Activated T-helper 1 cell treated with anti-CD3 and anti-CD28 coated beads, Interleukin-2, amount 50 U/mL, for 16 hours (primary cell): ENCODE measurements at places on chromosomes 1 and 21.

DNA sequence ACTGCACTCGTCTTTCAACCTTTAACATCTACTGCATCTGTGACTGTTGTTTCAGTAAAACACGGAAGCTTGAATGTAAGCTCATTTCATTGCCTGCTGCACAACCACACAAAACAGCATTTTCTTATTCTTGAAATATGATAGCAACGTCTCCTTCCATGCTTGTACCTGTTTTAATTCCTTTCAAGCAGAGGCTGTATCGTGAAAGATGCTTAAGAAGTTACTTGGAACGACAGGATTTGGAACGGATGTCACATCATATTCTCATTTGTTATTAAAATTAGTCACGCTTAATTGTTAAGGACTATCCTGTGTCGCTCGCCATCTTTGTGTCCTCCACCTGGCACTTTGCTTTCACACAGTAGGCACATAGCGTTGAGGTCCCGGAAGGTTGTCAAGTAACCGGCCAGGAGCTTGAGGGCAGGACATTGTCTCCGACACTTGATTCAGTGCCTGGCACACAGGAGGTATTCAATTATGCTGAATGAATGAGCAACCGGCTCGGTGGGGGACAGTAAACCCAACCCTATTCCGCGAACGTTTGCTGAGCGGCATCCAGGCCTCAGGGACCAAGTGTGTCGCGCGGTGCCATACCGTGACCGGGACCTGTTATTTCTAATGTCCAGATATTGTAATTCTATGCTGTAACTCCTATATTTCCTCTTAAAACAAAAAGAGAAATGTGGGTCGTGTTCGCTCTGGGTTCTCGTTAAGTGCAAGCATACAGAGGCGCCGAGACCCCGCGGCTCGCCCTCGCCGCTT is 499 bp upstream of the SH3GLB1 start:
- DNase-seq: peak; percentile 30

- no peak for DNase-seq
These were observed 56.9 kb downstream of the MAN1C1 start for GRCh38 chr1:25673456-25673855.

DNA sequence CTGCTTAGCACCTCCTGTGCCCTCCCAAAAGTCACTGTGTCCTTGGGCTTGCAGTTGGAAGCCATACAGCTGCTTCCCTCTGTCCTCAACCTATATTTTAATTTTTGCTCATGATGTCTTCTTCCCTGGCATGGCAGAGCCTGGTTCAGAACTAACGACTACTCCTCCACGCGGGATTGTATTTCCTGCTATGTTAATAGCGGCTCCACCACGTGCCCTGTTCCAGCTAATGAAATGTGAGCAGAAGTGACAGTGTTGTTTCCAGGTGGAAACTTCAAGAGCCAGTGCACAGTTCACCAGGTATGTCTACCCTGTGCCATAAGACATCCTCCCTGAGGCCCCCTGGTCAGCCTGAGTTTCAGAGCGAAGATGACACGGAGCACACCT is 52.1 kb downstream of the DHRS3 start:
- no peak for DNase-seq

DNA sequence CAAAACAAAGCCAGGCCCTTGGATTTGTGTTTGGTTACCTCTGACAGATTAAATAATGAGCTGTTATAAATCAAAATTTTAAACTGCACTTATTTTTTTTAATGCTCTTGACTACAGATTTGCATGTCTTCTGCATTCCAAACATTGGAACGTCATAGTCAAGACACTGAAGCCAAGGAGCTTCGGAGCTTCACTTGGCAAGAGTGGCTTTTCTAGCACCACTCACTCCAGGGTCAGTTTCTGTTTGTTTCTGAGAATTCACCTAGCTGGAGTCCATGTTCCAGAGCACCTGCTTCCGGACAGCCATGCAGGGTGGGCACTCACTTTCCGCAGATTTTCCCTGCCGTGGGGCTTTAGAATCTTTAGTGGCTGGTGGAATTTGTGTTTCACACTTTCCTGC is 202.9 kb downstream of the ZP4 start:
- no peak for DNase-seq
